ENCODE measurements at places on chromosomes 11 and 22. TPM values are rescaled to one million over a fixed set of nuclear protein-coding genes. Genes with fewer than 3 reads are reported as not detected.

Gene CHADL
- 0.30 TPM for polyA plus RNA-seq

Gene PRSS23
- 376 TPM for polyA plus RNA-seq

Gene FZD4
- polyA plus RNA-seq, result 7.8 TPM

Gene BIRC2
- 60.7 TPM for polyA plus RNA-seq

Gene FAM83F
- polyA plus RNA-seq, result not detected

Gene CRYBB3
- not detected for polyA plus RNA-seq

Gene FGF19
- not detected for polyA plus RNA-seq

Gene SNX19
- polyA plus RNA-seq, result 35.1 TPM

Gene RFPL3
- not detected for polyA plus RNA-seq

Gene SLC22A9
- polyA plus RNA-seq, result not detected

Gene CDCA5
- 12.4 TPM for polyA plus RNA-seq

Gene ZDHHC8
- polyA plus RNA-seq, result 13.0 TPM

Gene OR2AG2
- polyA plus RNA-seq, result not detected

Gene FXYD2
- not detected for polyA plus RNA-seq

Gene GLB1L3
- polyA plus RNA-seq, result not detected

Gene CDHR5
- polyA plus RNA-seq, result not detected

Gene OR8G1
- polyA plus RNA-seq, result not detected

Gene VPREB1
- not detected for polyA plus RNA-seq

Gene TMA7B
- polyA plus RNA-seq, result not detected

Gene ALDH3B2
- polyA plus RNA-seq, result not detected

Data from GM23248 (cell line).